ENCODE measurements at places on chromosomes 7 and 10.

- DNase-seq: no peak
Measured at GRCh38 chr7:105269397-105269796, 119.3 kb downstream of the SRPK2 start.

- peak; percentile 51 for DNase-seq
Measured at GRCh38 chr7:15977663-15978062, 291.2 kb upstream of the MEOX2 start.

DNA sequence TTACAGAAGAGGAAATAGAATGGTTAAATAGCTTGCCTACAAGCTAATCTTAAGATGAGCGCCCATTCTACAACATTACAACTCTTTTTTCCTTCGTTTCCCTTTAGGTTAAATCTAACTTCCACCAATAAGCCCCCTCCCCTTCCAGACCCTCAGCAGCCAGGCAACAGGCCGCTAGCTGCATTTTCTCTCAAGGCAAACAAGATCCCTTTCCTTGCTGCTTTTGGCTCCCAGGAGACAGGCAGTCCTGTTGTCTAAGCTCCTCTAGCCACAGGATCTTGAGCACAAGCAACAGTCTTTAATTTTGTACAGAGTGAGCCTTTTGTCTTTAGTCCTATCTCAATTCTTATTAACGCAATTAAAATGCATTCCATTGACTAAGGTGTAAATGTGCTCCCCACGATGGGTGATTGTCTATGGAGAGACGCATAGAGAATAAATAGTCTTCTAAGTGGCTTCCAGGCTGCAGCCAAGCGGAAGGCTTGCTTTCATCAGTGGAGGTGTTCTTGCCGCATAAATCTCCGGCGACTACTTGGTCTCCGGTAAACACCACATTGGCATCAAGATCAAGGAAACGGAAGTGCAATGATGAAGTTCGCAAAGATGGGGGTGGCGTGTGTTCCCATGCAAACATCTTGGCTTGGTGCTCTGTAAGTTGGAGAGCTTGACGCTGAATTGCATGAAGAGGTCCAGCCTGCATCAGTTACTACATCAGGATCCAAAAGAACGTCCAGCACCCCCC, 181.9 kb upstream of the LYZL2 start:
- no peak for DNase-seq

DNA sequence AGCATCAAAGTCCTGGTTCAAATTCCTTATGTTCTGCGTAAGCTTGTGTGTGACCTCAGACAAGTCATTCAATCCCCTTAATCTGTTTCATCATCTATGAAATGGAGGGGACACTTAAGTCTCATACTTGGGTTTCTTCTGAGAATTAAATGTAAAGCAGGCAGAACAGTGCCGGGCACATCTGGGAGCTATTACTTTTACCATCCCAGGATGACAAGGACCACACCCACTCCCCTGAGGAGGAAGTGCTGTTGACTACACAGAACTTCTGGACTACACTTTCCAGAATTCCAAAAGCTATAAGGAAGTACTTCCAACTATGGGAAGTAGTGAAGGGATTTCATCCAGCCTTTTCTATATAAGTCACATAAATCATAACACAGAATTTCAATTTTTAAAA, 294.9 kb downstream of the IPMK start:
- DNase-seq: peak; percentile 50

GRCh38 chr7:55515569-55516279, 56.6 kb downstream of the VOPP1 start:
- DNase-seq: no peak

All from GM23248 (cell line).